Foreskin melanocyte (primary cell): ENCODE measurements at places on chromosomes 7 and 10.

GRCh38 chr7:123711832-123712293 is 36.9 kb downstream of the WASL start:
- DNase-seq = no peak

- no peak for DNase-seq
These were observed 14.2 kb upstream of the FRMPD2 start for GRCh38 chr10:48288661-48289060.

DNA sequence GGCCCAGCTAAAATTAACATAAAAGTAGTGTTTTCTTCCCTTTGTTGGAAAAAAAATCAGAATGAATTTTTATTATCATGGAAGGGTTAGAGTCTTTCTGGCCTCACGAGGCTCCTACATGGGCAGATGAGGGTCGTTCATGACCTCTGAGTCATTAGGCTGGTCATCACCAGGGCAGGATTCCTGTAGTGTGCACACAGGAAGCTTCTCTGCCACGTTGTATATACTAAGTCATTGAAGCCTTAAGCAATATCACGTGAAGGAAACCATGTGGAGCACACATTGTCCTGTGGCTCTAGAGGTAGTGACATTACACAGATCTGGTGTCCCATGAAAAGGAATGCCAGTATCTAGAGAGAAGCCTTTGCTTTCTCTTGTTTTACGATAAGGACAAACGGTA is 84.7 kb upstream of the C1QL3 start:
- no peak for DNase-seq

GRCh38 chr7:425794-426188 is 93.9 kb downstream of the PDGFA start:
- DNase-seq = no peak

DNA sequence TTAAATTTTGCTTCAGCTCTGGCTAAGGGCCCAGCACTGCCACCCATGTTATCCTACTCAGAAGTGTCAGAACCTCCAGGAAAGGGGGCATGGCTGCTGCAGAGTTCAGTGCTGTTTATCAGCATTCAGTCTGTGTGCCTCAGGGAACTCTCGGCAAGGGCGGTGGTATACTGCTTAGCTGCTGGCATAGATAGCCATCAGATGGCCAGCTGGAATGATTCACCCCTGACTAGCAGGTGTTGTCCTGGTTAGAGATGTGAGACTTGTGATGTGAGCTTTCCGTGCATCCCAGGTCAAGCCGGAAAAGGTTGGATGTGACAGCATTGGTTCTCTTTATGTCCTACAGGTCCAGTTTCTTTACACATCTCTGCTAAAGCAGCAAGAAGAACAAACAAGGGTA is 22.1 kb downstream of the CEP55 start:
- no peak for DNase-seq

DNA sequence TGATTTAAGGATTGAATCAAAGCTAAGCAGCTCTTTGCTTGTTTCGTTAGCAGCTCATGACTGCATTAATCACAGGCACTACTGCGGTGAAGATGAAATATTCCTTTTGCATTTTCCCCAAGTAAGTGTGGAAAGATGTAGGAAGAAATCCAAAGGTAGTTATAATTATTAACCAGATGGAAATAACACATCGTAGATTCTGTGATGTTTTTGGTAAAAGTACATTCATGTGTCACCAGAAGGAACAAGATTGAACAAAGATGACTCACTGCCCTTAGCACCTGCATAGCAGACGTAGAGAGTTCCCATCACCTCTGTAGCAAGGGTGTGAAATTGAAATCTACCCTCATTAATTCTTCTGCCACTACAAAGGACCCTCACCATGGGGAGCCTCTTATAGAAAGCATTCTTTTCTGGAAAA is 37.1 kb downstream of the SMURF1 start:
- DNase-seq = no peak

- DNase-seq = no peak
These were observed 74.0 kb downstream of the PIP4K2A start for GRCh38 chr10:22640359-22640758.

DNA sequence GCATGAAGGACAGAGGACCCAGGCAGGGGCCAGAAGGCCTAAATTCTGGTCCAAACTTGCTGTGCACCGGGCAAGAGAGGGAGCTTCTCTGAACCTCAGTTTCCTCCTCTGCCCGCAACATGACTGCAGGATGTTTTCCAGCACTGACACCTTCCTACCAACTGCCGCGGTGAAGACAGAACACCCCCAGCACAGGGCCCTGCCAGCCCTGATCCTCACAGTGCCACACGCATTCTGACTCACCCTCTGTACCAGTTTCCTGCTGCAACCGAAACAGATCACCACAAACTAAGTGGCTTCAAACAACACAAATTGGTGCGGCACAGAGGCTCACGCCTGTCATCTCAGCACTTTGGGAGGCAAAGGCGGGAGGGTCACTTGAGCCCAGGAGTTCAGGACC is 18.1 kb downstream of the MAD1L1 start:
- DNase-seq = no peak

- DNase-seq = peak; percentile 29
These were observed 51.8 kb upstream of the DNAAF5 start for GRCh38 chr7:674454-675410.

DNA sequence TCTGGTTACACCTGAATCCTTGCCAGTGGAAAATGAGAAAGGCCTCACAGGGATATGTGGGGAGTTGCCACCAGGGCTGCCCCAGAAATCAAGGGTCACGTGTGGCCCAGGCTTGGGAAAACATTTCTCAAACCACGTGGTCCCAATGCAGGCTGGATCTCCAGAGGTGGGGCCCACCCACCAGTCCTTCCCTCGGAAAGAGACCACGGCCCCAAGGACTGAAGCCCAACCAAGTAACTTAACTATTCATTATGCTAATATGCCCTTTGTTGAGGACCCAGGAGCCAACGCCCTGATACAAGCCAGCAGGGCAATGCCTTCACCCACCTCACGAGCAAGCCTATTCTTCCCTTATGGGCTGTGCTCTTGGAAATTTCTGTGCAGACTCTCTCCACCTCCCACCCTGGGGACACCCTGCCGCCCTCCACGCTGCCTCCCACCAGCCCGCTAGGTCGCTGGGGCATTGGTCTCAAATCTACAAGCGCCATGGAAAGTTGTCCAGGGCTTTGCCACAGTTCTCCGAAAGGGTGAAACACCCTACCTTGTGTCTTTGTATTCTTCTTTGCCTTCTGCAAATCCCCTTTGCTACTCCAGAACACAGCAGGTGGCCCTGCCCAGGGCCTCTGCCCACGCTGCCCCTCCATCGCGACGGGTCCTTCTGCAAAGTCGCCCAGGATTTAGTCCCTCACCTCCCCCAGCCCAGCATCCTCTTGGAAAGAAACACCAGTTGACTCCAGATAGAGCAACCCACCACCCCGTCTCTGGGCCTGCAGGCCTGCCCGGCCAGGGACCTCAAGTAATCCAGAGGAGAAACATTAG is 8.8 kb downstream of the TNS3 start:
- DNase-seq = no peak

DNA sequence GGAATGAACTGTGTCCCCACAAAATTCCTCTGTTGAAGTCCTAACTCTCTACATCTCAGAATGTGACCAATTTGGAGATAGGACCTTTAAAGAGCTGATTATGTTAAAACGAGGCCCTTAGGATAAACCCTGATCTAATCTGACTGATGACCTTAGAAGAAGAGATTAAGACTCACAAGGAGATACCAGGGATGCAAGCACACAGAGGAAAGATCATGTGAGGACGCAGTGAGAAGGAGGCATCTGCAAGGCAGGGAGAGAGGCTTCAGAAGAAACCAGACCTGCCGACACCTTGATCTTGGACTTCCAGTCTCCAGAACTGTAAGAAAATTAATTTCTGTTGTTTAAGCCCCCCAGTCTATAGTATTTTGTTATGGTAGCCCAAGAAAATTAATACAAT is 94.9 kb upstream of the ZNF800 start:
- no peak for DNase-seq

DNA sequence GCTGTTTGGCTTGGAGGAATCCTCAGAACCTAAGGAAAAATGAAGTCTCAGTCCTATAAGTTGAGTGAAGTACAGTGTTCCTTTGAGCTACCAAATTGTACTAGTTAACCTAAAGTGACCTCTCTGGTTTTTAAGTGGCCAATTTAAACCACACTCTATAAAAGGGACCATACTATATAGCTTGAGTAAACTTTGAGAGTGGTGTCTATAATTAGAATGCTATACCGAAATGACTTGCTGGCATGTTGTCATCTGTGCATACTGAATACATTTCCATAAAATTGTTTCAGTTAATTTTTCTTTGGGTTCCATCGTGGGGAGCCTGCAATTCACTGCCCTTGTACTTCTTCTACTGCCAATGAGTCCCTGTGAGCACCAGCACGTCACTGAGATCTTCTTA is 151.1 kb downstream of the DKK1 start:
- DNase-seq = no peak

DNA sequence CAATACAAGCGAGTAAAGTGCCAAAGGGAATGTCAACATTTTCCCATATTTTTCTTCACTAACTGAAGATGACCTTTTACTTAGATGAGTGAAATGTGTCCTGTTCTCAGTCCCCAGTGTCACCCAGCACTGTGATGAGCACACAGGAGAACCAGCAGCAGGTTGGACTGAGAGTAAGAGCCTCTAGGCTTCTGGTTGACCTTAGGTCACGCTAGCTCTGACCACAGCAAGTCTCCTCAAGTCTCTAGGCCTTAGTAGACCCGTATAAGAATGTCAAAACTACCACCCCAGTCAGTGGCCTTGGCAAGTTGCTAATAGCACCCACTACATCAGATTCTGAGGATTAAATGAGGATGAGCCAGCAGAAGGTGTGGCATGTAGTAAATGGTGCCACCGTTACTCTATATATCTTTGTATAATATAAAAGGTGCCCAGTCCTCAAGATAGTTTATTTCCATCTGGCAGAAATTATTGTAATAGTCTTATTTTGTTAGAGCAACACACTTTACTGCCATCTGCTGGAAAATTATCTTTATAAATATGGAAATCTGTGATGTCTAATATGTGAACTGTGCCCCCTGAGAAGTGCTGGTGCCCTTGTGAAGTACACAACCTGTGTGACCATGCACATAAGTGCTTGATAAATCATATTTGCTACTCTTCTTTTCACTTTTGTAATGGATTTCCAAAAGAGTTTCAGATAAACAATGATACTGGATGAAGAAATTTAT is 75.7 kb downstream of the SPAG6 start:
- no peak for DNase-seq

DNA sequence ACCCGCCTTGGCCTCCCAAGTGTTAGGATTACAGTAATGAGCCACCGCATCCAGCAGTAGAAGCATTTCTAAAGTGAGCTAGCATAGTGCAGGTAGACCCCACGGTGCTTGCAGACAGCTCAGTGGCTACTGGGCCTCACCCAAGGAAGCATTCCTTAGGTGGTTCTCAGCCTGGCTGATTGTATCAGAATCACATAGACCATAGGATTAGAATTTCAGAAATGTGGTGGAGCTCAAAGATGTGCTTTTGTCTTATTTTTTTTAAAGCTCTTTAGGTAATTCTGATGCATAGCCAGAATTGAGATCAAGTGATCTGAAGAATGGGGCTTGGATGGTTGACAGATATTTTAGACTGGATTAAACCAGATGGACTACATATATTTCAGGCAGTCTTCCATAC is 10.9 kb downstream of the ANLN start:
- no peak for DNase-seq

- DNase-seq = no peak
These were observed 28.7 kb downstream of the GBF1 start for GRCh38 chr10:102274062-102274461.

- no peak for DNase-seq
These were observed 66.8 kb downstream of the POU6F2 start for GRCh38 chr7:39044489-39044888.

- no peak for DNase-seq
These were observed 242.1 kb upstream of the PTN start for GRCh38 chr7:137585591-137585990.

DNA sequence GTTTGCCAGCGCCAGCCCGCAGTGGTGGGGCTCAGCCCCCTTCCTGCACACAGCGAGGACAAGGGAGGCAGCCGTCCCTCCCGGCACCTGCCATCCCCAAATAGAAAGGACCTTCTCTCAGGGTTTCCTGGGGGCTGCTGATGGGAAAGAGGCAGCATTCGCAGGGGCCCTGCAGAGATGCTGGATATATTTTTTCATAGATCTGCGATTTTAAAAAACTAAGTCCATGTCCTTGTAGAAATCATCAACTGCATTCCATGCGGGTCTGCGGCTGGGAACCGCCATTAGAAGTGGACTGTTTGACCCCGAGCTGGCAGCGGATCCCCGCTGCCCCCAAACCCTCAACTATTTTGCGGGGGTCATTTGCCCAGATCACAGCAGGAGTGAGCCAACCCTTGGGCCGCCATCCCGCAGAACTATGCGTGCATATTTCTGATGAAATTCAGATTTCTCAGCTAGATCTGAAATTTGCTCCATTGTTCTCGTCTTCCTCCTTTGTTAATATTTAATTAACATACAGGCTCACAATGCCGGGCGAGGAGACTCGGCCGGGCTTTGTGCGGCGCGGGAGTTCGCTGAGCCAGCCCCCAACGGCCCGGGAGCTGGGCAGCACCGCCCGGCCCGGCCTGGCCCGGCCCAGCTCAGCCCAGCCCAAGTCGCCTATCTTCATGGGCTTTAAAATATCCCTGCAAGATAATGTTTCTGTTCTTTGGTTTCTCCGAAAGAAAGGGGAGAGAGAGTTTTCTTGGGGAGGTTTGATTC is 2.0 kb downstream of the EN2 start:
- no peak for DNase-seq

DNA sequence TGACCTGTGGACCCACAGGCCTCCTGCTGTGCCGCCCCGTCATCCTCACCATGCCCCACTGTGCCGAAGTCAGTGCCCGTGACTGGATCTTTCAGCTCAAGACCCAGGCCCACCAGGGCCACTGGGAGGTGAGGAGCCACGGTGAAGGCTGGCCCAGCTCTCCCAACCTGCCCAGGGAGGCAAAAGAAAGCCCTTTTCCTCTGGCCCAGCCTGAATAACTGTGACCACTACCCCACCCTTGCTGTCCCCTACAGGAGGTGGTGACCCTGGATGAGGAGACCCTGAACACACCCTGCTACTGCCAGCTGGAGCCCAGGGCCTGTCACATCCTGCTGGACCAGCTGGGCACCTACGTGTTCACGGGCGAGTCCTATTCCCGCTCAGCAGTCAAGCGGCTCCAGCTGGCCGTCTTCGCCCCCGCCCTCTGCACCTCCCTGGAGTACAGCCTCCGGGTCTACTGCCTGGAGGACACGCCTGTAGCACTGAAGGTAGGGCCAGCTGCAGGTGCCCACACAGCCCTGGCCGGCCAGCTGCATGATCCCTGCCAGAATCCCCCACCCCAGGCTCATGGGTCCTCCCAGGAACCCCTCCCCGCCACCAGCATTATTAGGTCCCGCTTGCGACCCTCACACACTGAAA is 25.5 kb upstream of the SLC29A3 start:
- DNase-seq = no peak

- DNase-seq = no peak
These were observed 101.2 kb upstream of the ZNF746 start for GRCh38 chr7:149598721-149599308.
